ENCODE measurements at places on chromosomes 3 and 15.
A peak's percentile ranks its signal among the peaks of the same experiment; 100 is the strongest.

DNA sequence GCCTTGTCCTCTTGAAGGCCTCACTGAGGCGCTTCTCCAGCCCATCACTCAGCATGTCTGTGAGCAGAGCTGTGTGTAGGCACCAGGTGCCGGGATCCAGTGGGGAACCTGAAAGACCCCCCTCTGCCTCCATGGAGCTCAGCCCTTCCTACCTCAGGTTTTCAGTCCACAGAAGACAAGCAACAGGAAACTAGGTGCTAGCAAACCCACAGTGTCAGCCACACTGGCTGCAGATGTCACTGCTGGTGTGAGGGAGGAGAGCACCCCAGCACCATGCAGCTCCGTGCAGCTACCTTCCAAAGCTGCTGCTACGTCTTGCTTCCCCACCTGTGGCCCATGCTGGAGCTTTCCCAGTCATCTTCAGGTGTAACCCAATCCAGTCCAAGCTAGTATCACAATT lies 17.9 kb downstream of the PSTPIP1 start:
- DNase-seq, result no peak

DNA sequence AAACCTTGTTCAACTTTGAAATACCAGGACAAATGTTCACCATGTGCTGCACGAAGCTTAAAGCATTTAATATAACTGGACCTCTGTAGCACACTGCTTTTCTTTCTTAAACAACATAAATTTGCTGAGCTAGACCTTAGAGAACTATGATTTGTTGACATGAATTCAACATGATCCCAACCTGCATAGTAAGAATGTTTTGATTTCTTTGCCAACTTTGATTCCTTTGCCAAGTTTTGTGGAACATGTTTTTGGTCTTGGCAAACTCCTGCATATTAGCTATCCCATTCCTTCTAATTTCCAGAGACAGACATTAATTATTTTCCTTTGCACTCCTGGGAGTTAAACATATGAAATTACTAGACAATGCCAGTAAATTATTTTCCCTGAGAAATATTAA lies 197.2 kb upstream of the RBMS3 start:
- no peak for DNase-seq

GRCh38 chr15:90349821-90350220 lies 2.3 kb upstream of the ZNF774 start:
- no peak for DNase-seq

GRCh38 chr15:23866832-23867231 lies 179.7 kb upstream of the NDN start:
- DNase-seq, result peak; percentile 58

- no peak for DNase-seq
Measured at GRCh38 chr3:34650131-34650530, 851.7 kb downstream of the PDCD6IP start.

GRCh38 chr3:160697637-160698380 lies 20.8 kb downstream of the ARL14 start:
- no peak for DNase-seq

GRCh38 chr3:18012933-18013332 lies 270.5 kb upstream of the TBC1D5 start:
- DNase-seq, result no peak

DNA sequence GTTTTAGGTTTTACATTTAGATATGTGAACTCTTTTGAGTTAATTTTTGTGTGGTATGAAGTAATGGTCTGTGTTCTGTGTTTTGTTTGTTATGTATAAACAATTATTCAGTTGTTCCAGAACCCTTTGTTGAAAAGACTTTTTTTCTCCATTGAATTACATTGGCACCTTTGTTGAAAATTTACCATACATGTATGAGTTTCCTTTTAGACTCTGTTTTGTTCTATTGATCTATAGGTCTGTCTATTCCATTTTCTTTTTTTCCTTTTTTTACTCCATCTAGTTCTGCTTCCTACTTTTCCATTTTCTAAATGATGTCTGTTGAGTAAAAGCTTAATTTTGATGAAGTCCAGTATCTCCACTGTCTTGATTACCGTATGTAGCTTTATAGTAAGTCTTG lies 31.4 kb downstream of the ARIH2 start:
- DNase-seq, result no peak

- DNase-seq, result no peak
Measured at GRCh38 chr3:100044369-100044768, 69.9 kb downstream of the FILIP1L start.

DNA sequence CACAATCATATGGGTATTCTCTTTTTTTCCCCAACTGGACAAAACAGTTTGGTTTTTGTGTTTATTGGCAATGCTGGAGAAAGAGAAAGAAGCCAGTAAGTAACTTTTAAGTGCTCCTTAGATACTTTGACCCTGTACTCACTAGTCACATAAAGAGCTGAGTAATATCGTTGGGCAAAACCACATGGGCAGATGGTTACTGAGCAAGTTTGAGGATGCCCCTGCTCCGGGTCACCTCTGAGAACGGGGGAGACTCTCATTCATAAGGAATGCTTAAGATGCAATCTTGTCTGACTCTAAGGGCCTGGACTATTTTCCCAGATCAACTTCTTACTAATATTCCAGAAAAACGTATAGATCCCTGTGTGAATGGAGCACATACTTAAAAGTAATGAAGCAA lies 106.4 kb upstream of the SLC2A2 start:
- DNase-seq, result no peak

GRCh38 chr15:75578173-75578947 lies 755 bp downstream of the PTPN9 start:
- DNase-seq, result peak; percentile 48

DNA sequence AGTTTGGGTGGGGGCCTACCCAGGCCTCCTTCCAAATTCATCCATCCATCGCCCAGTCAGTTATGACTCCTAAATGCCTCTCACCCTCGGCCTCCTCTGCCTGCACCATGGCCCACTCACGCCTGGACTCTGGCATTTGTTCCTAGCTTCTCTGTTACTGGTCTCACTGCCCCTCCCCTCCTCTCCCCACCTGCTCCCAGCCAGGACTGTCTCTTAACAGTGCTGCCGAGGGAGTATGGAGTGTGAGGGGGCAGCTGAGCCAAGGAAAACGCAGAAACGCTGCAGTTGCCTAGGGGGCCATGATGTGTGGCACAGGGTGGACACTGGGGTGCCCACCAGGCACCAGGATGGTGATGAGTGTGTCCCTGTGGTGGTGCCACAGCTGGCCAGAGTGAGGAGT lies 3.1 kb downstream of the RCCD1 start:
- DNase-seq, result no peak

- no peak for DNase-seq
Measured at GRCh38 chr15:93384886-93385285, 295.9 kb upstream of the RGMA start.

- peak; percentile 26 for DNase-seq
Measured at GRCh38 chr3:46693038-46693891, at the start of gene ALS2CL. Gene ALS2CL, minus strand, starts transcription at chr3:46693679. Its CDS starts 4,239 bp downstream, at chr3:46689440.

GRCh38 chr3:170037463-170038433 lies at the start of gene GPR160:
Gene GPR160, plus strand, starts transcription at chr3:170037995. Its CDS starts 45,978 bp downstream, at chr3:170083973.
- peak; percentile 92 for DNase-seq

DNA sequence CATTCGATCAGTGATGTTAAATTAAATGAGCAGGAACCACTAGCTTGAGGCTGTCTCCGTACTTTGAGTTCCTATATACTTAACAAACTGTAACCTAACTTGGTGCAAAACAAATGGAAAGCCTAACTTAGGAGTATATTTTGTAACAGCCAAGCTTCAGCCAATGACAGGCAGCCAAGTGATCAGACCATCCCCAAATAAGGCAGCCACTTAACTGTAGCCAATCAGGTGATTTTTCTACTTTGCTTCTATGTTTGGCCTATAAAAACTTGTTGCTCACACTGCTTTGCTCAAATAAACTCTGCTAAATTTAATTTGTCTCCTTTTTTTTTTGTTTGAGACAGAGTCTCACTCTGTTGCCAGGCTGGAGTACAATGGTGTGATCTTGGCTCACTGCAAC lies 19.3 kb upstream of the ZNF770 start:
- DNase-seq, result no peak

- DNase-seq, result no peak
Measured at GRCh38 chr15:25967116-25967515, 104.0 kb upstream of the ATP10A start.

DNA sequence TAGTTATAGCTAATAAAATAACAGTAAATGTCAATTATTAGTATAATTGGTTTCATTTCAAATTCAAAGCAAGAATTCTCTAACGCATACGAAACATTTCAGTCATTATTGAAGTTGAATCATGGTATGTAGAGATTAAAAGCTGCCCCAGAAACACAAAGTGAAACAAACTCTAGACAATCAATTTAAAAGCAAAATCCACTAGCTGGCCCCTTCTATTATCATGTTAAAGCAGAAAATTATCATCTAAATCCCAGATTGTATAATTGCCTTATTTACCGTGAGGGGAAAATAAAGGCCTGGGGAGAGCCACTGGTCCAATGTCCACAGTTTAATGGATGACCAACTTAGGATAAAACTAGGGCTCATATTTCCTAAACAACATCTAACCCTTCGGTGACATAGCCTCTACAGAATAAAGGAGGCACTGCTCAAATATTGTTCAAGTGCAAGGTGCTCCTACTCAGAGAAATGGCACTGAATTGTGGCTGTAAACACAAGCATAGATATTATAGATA lies 110.9 kb upstream of the THRB start:
- no peak for DNase-seq

- no peak for DNase-seq
Measured at GRCh38 chr3:120438665-120439370, 12.0 kb downstream of the FSTL1 start.

GRCh38 chr15:55912982-55913381 lies 80.4 kb downstream of the NEDD4 start:
- DNase-seq, result no peak

DNA sequence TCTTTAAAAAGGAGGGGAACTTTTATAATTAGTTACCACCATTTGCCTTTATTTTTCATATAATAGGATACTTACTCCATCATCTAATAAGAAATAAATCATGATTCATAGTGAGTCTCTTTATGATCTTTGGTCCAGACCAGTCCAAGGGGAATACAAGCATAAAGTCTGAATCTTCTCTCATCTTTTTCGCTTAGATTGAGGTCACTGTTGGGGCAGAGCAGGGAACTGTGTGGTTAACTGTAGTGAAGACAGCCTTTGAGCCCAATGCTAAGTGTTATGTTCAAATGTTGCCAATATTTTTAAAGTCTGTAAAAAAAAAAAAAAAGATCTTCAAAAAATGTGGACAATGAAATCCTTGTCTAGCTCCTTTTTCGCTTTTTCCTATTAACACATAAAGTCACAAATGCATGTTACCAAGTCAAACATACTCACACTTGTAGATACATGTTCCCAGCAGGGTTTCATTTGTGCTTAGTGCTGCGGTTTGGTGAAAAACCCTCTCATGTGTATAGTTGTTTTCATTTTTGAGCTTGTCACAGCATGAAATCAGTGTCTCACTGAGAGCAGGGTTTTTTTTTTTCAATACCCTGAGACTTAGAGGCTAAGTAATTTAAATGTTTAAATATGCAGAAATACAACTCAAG lies 72.1 kb downstream of the EPHA3 start:
- DNase-seq, result no peak

GRCh38 chr3:15809313-15809712 lies 11.5 kb upstream of the ANKRD28 start:
- no peak for DNase-seq

- DNase-seq, result no peak
Measured at GRCh38 chr3:182810574-182811268, 17.4 kb downstream of the ATP11B start.

GRCh38 chr3:73766599-73767381 lies 142.0 kb upstream of the PDZRN3 start:
- no peak for DNase-seq

GRCh38 chr3:60307562-60308199 lies 943.6 kb downstream of the FHIT start:
- DNase-seq, result no peak

DNA sequence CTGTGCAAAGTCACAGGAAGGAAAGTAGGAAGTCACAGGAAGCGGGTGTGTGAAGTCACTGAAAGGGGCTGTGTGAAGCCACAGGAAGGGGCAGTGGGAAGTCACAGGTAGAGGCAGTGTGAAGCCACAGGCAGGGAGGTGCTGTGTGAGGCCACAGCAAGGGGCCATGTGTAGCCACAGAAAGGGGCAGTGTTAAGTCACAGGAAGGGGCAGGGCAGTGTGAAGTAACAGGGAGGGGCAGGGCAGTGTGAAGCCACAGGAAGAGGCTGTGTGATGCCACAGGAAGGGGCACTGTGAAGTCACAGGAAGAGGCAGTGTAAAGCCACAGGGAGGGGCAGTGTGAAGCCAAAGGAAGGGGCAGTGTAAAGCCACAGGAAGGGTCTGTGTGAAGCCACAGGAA lies 36.5 kb downstream of the GASK1A start:
- no peak for DNase-seq

DNA sequence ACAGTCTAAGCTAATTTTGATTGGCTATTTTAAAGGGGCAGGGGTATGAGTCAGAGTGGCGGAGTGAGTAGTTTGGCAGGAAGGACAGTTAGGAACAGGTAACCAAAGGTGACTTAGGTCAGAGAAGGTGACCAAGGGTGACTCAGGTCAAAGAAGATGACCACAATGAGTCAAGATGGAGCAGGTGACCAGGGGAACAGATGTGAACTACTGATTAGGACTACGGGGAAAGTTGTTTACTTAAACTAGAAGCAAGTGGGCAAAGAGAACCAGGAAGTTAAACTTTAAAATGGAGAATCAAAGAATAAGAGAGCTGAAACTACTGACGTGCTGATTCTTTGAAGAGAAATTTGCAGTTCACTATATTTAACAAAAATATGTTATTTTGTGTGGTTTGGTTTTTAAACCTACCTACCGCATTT lies 14.1 kb upstream of the CA12 start:
- DNase-seq, result no peak

DNA sequence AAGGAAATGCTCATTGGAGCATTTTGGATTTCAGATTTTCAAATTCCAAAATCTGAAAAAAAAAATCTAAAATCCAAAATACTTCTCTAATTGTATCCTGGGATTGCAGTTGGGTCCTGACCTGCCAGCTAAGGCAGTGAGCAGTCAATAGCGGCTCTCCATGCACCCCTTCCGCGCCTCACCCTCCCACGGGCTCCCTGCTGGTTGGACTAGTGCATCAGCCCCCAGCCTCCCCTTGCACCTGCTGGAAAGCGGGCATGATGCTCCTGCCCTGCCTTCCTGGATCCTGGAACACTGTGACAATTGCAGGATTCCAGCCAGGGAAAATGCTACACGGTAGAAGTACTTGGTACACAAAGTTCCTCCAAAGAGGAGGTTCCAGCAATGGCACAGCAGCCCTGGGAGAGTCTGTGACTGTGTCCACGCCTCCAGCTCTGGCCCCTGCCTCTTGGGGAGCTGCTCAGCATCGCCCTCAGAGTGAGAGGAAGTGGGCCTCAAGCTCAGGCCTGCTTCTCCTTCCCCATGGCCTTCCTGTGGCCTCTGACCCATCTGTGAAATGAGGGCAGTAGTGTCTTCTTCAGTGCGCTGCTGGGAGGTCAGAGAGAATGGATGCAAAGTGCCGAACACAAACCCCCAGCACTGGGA lies 39.5 kb upstream of the CHRNB4 start:
- DNase-seq, result no peak

DNA sequence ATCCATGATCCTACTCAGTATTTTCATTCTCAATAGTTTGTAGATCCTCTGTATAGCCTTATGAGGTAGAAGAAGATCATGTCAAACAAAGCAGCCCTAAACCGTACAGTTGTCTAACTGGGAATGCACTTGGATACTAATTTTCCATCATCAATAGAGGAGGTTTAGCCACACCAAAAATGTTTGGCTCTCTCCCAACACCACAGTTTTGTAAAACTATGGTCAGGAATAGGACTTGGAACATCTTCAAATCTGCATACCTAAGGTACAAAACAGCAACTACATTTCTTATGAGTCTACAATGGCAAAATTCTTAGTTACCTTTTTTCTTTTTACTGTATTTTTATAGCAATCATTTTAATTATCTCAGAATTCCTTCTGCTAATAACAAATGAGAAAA lies 1001.6 kb downstream of the ROBO2 start:
- DNase-seq, result no peak

Data from NCI-H82 (cell line).